ENCODE measurements at places on chromosomes 13 and 19.

DNA sequence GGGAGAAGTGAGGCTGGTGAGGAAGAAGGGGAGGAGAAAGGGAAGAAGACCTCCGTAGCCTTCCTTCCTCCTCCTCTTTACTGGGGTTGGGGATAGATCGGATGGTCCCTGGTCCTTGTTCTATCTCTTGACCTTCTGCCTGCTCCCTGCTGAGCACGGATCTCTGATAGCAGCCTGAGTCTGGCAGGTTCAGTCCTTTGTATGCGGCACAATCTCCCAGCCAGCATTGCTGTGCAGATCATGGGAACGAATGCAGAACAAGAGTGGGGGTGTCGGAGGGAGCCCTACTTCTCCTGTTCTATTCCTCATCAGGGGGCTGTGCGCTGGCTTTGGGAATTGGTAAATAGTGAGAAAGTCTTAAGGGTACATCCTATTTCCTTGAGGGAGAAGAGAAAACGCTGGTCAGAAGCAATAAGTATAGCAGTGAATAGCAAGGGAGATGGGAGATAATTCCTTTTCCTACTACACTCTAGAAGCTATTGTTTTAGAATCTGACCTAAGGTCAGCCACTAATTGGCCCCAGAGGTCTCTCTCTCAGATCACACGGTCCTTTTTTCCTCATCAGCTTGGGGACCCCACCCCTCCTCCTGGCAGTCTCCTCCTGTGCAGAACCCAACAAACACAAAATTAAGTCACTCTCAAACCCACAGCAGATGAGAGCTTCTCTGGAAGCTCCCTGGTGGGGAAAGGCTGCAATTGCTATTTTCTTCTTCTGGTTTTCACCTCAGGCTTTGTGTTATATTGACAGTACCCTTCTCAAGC, 41.0 kb downstream of the KL start:
- no peak for DNase-seq

DNA sequence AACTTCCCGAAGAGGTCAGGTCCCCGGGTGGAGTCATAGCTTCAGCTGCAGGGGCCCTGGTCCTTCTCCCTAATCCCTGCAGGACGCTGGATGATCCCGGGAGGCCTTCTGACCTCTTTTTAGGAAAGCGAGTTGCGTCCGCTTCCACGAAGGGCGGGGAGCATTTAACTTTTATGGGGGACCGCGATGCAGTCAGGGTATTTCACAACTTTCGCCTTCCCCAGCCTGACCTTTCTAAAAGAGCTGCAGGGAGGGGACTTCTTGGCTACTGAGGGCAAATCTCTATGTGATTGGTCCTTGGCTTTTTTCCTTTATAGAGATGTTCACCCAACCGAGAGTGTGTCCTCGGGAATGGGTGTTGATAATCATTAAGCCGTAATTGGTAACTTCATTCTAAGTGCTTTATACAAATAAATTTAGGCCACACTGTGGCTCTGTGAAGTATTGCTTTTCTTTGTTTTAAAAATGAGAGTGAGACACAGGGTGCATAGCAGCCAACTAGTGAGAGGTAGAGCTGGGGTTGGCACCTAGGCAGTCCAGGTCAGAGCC, 778 bp downstream of the ZNF230 start:
- DNase-seq = no peak

- DNase-seq = no peak
Observed at GRCh38 chr19:55703790-55704215, 28.8 kb downstream of the EPN1 start.

GRCh38 chr19:45887200-45887710, 1.3 kb upstream of the IRF2BP1 start:
- DNase-seq = no peak

GRCh38 chr19:48274173-48274572, 4.3 kb downstream of the ZNF114 start:
- no peak for DNase-seq

GRCh38 chr19:56356944-56357343, 36.4 kb downstream of the ZNF582 start:
- DNase-seq = no peak

DNA sequence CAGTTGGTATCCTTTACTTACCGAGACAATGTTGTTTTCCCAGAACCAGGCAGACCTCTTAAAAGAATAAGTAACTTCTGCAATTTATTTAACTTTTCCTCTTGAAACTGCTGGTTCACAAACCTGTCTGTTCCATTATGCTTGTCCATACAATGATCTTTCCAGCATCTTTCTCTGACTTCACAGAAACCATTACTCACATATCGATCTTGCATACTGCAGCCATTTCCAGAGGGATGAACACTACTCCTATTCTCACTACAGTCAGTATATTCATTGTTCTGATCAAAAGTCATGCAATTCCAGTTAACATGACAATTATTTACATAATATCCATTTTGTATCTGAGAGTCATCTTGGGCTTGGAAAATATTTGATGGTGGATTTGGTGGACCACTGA, 2.8 kb downstream of the N4BP2L2 start:
- no peak for DNase-seq
